Cerebellar nuclear complex (tissue), 1 donor: ENCODE measurements at places on chromosomes 16 and 17.

DNA sequence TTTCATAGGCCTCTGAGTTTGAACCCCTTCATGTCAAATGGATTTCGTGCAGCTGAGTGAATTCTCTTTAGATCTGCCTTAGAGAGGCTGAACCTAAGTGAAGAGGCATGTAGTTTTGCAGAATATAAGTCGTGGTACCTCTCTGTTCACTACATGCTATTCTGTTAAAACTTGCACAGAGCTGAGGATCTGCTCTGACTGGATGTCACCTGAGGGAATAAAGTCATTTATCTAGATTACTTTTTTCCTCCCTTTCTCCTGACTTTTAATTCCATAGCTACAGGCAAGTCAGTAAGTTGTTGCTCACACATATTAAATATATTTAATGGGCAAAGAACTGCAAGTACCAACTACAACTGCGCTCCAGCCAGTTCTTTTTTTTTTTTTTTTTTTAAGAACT is 64.7 kb downstream of the WNT3 start:
- DNase-seq = no peak

- DNase-seq = no peak
Observed at GRCh38 chr17:39134878-39135277, 16.6 kb downstream of the PLXDC1 start.

- DNase-seq = no peak
Observed at GRCh38 chr17:74219576-74220133, 6.3 kb downstream of the TTYH2 start.

DNA sequence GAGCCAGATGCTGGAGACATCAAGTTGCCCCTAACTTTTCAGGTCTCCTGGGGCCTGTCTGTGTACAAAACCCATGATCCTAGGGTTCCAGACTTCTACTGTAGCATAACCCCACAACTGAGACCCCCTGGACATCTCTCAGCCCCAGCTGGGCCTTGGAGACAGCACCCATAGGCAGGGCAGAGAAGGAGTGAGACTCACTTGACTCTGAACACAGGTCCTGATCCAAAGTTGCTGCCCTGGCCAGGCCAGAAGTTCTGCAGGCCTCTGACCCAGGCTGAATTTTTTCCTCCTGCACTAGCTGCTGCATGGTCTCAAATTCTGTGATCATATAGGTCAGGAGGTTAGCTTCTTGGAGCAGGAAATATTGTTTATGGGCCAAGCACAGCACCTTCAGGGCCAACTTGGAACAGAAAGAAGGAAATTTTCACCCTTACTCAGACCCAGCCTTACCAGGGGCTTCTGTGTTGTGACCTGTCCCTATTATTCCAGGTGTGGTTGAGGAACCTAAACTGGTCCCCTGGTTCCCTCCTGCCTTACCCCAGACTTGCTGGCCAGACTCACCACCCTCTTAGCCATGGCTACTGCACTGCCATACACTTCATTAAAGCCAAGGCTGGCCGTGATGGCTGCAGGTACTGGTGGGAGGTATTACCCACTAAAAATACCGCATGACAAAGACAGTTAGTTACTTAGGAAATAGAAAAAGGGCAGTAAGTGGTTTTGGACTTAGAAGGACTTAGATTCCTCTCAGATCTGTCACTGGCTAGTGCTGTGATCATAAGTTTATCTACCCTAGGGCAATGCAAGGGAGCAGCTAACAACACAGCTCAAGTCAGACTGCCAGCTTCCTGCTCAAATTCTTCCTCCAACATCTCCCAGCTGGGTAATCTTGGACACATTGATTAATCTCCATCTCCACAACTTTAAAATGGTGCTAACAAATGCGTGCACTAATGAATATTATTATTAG is 2180.1 kb downstream of the TP53TG3F start:
- DNase-seq = no peak

GRCh38 chr17:79777894-79778503 is at the start of gene CBX2:
CBX2 (plus strand) TSS chr17:79778148; CDS start chr17:79778236, 88 bp downstream.
- DNase-seq = no peak
